ENCODE measurements at places on chromosomes 11 and 22. TPM values are rescaled to one million over a fixed set of nuclear protein-coding genes. Genes with fewer than 3 reads are reported as not detected.
A peak's percentile ranks its signal among the peaks of the same experiment; 100 is the strongest.

B4GAT1 gene
- 21.5 TPM for total RNA-seq

GRCh38 chr11:59283825-59284772, 71.4 kb upstream of the MPEG1 start:
- peak; percentile 62 for DNase-seq

CATSPERZ gene
- not detected for total RNA-seq

GRCh38 chr11:35145271-35145670, 6.3 kb downstream of the CD44 start:
- no peak for DNase-seq

GRCh38 chr22:36324414-36324813, 63.4 kb downstream of the MYH9 start:
- peak; percentile 43 for DNase-seq

JAML gene
- not detected for total RNA-seq

OR52B6 gene
- total RNA-seq, result not detected

C11orf86 gene
- not detected for total RNA-seq

- DNase-seq, result peak; percentile 57
Measured at GRCh38 chr11:103845331-103845730, 191.1 kb upstream of the DDI1 start.

NRIP3 gene
- 4.3 TPM for total RNA-seq

KREMEN1 gene
- total RNA-seq, result 5.7 TPM

OR6T1 gene
- not detected for total RNA-seq

DDX17 gene
- 701 TPM for total RNA-seq

OR8A1 gene
- total RNA-seq, result not detected

GRCh38 chr11:45847911-45848316, 639 bp downstream of the CRY2 start:
- peak; percentile 77 for DNase-seq

- peak; percentile 31 for DNase-seq
Measured at GRCh38 chr11:15688351-15688792, 573.6 kb downstream of the INSC start.

GRCh38 chr22:47091246-47091651, 328.8 kb downstream of the TBC1D22A start:
- no peak for DNase-seq

- peak; percentile 75 for DNase-seq
Measured at GRCh38 chr11:119323532-119324033, 6.7 kb upstream of the MCAM start.

MAP6 gene
- total RNA-seq, result 3.4 TPM

GRCh38 chr11:133945087-133945974, 11.4 kb downstream of the IGSF9B start:
- DNase-seq, result peak; percentile 66

SHANK3 gene
- 0.90 TPM for total RNA-seq

CRYBB1 gene
- not detected for total RNA-seq

DNA sequence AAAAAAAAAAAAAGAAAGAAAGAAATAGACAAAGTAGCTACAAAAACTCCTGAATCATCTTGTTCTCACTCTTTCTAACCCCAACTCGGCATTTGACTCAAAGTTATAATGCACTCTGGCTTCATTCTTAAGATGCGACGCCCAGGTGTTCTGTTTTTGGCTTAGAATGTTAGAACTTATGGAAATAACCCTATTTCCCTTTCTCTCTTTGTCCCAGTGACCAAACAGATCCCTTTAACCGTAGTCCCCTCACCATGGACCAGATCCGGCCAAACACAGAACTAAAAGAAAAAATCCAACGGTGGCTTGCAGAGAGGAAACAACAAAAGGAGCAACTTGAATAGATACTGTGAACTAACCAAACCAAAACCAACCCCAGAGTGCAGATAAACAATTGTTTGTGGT, 5.3 kb upstream of the ATP5MG start:
- no peak for DNase-seq

DNA sequence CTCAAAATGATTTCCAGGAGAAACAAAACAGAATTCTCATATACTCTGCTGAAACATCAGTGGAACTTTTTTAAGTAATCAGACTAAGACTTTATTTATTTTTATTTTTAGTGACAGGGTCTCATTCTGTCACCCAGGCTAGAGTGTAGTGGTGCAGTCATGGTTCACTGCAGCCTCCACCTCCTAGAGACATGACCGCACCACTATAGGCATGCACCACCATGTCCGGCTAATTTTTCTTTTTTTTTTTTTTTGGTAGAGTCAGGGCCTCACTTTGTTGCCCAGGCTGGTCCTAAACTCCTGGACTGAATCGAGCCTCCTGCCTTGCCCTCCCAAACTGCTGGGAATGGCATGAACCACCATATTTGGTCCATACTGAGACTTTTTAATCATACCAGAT, 42.9 kb downstream of the PRDM10 start:
- no peak for DNase-seq

RNF169 gene
- total RNA-seq, result 20.3 TPM
